ENCODE measurements at places on chromosomes 1 and 21.
A peak's percentile ranks its signal among the peaks of the same experiment; 100 is the strongest.

DNA sequence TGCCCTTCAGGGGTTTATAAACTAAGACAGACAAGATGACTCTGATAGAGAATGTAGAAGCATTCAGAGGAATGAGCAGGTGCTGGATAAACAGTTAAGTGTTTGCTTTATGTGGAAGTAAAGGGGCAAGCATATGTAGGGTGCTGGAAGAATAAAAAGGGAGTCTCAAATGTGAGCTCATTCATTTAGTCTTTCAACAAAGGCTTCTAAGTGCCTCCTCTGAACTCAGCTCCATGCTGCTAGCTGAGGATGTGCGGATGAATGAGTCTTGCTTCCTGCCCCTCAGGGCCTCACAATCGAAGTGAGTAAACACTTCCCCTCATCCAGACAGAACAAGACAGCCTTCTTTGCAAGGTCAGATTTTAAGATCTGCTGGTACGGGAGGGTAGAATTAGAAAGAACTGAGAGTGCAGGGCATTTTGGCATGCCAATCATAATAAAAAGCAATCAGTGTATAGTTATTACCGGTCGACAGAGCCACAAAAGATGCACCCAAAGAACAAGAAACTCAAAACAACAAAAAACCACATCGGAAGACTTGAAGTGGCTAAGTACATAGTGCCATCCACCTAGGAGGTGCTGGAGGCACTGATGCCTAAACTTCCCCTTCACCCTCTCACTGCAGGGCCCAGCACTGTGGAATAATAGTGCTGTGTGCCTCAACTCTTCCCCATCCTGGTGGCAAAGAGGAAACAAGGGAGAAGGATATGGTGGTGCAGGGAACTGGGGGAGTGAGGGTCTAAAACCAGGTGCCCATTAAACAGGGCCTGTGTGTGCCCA lies 69.8 kb downstream of the TNR start:
- peak; percentile 86 for DNase-seq

GRCh38 chr1:2956576-2956975 lies 64.7 kb upstream of the ACTRT2 start:
- no peak for DNase-seq

DNA sequence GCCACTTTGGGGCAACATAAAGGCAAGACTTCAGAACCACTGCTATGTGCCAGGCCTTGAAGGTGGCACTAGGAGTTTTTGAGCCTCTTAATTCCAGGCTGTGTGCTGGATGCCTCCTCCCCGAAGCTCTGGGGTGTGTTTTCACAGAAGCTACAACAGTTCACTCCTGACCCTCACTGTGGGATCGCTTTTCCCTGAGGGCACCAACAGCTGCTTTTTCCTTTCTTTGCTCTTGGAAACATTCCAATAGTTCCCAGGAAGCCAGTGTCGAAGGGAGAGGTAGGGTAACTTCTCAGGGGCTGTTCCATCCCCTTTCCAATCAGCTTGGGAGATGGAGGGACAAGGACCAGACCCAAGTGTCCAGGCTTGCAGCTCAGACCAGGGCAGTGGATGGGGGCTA lies 153.4 kb downstream of the C1orf94 start:
- peak; percentile 65 for DNase-seq

DNA sequence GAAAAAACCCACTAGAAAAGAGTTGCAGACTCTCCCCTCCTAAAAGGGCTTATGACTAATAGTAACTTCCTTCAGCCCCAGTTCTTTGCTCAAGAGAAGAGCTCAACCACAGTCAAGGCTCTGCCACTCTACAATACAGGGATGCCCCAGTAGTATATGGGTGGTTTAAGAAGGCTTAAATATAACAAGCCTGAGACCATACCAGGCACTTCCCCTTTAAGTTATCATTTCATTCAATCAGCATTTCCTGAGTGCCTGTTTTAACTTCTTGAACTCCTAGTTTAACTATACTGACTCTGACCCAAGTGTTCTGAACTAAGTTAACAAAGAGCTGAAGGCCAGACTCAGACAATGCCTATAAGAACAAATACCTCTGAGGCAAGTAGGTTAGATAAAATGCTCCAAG lies 19.8 kb downstream of the PRPF38A start:
- no peak for DNase-seq

- no peak for DNase-seq
Measured at GRCh38 chr1:17186216-17186909, 18.6 kb upstream of the PADI1 start.

DNA sequence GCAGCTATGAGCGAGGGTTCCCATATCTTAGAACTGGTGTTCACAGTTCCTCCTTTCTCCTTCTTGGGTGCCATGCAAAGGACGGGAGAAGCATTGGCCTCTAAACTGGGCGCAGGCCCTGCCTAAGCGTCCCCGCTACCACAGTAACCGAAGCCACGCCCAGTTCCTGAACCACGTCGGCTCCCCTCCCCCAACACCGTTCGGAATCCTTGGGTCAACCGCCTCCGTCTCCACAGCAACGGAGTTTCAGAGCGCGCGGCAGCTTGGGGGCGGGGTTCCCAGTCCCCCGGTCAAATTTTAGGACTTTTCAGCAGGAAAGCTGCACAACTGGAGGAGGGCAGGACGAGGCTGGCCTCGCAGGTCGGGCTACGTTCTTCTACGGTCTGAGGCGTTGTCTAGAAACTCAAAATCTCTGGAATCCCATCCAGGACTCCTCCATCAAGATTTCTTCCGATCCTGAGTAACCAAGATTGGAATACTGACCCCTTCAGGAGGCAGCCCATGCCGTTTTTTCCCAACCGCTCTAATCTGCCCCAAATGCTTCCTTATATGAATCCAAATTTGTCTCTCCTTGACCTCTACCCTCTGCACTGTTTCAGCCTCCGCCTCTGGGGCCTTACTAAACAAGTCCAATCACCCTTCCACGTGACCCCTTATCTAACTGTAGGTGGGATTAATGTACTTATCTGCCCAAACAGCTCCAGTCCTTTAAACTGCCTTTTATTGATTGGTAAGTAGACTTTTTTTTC lies at the start of gene SPAG17:
Gene SPAG17 (minus strand): TSS at position 145 of the 749 bp plus-strand sequence. CDS start 71 bp downstream, at position 74.
- DNase-seq, result peak; percentile 0

- DNase-seq, result peak; percentile 26
Measured at GRCh38 chr1:14778898-14779865, 180.7 kb downstream of the KAZN start.

- no peak for DNase-seq
Measured at GRCh38 chr1:198079432-198079951, 77.3 kb upstream of the NEK7 start.

DNA sequence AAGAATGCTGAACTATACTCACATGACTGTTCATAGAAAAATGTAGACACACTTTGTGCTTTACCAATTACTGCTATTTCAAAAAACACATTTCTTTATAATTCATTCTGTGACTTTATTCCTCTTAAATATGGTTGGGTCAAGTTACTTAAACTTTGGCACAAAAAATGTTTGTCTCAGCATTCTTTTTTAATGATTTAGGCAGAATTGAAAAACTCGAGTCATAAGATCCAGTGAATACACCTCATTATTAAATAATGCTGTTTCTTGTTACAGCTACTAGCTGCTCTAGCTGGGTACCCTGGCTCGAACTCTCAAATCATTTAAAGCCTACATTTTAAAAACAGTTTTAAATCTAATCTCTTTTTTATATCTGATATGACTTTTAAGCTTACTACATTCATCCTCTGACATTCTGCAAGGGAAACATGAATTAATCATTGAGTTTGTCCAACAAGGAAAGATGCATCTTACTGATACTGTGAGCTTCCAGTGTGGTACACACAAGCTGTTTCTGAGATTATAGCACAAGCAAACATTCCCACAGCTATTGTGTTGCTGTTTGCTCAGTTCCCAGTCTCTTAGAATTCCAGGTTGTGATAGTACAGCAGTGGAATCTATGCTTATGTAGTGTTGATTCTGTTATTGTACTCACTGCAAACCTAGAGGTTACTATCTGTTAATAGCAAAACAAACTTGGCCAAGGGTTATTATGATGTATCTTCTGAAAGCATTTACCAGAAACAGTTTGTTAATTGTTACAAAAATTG lies 746.5 kb downstream of the USP25 start:
- DNase-seq, result no peak

GRCh38 chr1:181347495-181348390 lies 135.6 kb upstream of the CACNA1E start:
- DNase-seq, result no peak

DNA sequence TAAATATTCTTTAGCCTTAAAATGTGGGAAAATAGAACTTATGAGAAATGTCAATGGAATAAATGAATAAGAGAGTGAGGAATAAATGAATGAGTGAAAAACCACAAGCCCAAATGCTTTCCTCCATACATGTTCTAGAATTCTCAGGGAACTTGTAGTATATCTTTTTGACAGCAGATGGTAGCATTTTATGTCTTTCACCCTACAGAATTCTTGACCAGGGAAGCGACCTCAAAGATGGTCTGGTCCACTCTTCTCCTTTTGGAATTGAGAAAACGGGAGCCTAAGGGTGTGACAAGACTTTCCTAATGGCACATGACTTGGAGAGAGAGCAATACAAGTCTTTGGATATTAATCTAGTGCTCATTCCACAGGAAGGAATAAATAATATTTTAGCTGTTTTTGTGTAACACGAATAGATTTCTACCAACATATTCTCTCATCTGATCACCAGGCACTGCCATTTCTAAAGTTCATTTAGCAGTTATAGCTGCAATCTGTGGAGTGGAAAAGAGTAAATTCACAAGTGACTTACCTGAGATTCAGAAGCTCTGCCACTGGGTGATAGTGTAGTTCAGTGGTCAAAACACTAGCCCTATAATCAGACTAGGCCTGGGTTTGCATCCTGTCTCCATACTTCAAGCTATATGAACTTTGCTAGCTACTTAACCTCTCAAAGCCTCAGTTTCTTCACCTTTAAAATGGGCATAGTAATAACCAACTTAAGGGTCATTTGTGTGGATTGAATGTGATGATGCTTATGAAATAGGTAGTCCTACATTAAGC lies 15.0 kb upstream of the F5 start:
- no peak for DNase-seq

GRCh38 chr1:217605390-217605789 lies 25.5 kb downstream of the GPATCH2 start:
- no peak for DNase-seq

GRCh38 chr1:111907321-111907720 lies 82.1 kb downstream of the KCND3 start:
- DNase-seq, result no peak

DNA sequence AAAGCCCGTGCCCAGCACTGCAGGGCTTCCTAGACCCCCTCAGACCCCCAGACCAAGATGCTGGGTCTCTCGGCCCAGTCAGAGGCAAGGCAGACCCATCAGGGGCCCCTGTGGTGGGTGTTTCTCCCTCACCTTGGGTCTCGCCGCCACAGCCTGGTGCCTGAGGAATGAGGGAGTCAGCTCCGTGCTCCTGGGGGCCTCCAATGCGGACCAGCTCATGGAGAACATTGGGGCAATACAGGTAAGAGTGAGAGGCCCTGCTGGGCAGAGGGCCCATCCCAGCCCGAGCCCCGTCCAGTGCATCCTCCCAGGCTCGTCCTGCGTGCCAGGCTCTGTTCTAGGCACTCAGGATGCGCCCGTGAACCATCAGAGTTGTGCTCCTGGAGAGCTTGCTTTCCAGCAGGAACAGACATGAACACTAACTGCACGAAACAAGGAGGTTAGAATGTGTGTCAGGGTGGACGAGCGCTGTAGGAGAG lies 51.5 kb downstream of the KCNAB2 start:
- DNase-seq, result no peak

DNA sequence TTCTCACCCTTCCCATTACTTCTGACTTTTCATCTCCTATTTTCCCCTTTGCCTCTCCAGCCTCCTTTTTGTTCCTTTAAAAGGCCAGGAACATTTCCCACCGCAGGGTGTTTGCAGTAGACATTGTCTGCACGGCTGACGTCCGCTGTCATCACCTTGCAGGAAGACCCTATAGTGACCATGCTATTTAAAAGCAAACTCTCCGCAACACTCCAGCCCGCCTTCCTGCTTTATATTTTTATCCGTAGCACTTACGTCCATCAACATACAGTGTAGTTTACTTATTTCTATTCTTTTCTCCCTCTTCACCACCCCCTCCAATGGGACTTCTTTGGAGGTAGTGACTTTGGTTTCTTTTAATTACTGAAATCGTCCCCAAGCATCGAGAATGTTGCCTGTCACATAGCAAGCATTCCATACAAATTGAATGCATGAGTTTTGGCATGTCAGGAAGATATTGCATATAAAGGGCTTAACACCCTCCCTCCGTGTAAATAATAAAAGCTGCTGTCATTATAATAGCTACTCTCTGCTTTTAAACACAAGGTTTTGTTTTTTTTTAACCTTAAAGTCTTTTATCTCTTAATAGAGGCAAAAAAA lies 19.8 kb downstream of the SLC25A33 start:
- DNase-seq, result no peak

DNA sequence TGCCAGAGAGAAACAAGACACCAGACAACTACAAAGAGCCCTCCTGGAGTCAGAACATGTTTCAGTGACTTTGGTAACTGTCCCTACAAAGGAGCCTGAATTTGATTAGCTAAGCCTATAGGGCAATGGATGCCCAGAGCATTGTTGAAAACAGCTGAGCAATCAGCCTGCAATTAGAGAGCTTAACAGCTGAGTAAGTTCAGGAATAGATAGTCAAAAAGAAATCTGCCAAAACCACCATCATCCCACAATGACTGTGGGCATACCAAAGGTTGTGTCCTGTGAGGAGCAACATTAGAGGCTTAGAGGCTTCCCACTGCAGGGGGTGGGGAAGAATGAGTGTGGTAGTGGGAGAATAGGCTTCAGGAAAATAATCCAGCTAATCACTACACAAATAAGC lies 32.1 kb downstream of the SH3BP5L start:
- peak; percentile 1 for DNase-seq
